Activated naive CD4-positive, alpha-beta T cell treated with anti-CD3 and anti-CD28 coated beads, Interleukin-2, amount 50 U/mL, for 16 hours (primary cell): ENCODE measurements at places on chromosomes 13 and 19.

- no peak for DNase-seq
Measured at GRCh38 chr19:29040951-29041350, 172.0 kb downstream of the UQCRFS1 start.

- DNase-seq, result no peak
Measured at GRCh38 chr13:34808649-34809048, 133.4 kb upstream of the NBEA start.

- DNase-seq, result no peak
Measured at GRCh38 chr13:105448811-105449210, 1086.7 kb downstream of the EFNB2 start.

DNA sequence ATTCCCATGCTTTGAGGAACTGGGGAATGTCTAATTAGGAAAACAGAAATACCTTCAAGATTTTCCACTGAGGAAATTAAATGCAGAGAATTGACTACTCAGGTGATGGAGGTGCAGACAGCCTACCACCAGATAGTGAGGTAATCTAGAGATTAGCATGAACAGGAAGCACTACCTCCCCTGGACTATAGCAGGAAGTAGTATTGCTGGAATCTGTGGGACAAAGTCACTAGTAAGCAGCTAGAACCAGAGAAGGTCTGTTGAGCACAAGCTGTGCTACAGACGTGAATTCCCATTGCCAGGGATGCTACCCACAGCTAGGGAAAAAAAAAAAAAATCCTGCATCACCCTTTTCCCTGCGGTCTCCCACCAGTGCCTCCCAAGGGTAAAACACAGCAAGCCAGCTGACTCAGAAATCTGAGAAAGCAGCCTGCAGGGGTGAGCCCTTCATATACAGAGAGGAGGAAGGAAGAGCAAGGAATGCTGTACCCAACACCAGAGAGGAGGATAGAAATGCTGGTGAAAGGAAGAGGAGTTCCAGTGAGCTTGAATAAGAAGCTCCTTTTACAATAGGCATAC is 10.2 kb downstream of the ENOX1 start:
- no peak for DNase-seq

GRCh38 chr19:55581145-55581822 is 636 bp upstream of the ZNF579 start:
- DNase-seq, result no peak

DNA sequence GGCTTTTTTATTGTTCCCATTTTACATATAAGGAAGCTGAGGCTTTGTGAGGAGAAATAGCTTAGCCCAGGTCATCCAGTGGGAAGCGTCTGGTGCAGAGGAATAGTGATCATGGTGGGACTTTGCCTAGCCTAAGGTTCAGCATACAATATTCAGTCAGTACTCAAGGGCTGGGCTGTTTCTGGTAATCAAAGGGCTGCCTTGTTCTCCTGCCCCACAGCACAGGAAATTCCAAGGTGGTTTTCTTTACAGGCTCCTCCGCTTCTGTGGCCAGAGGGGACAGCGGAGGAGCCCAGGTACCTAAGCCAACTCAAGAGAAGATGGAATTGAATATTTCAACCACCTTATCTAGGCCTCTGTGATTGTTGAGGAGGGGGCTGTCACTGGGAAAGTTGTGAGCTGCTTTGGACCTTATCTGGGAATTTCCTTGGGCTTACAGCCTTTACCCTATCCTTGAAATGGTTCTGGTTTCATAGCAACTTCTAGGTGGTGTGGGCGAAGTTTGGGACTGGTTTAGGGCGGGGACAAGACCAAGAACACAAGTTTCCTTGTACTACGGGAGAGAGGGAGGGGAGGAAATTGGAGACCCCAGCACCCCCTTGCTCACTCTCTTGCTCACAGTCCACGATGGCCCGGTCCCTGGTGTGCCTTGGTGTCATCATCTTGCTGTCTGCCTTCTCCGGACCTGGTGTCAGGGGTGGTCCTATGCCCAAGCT is at the start of gene MIA:
Gene MIA, plus strand, starts transcription at position 606 of the 716 bp plus-strand sequence. Its CDS starts 22 bp downstream, at position 628.
- no peak for DNase-seq
